GM23338 (cell line): ENCODE measurements at places on chromosomes 13 and 19.
A peak's percentile ranks its signal among the peaks of the same experiment; 100 is the strongest.

GRCh38 chr19:18541258-18541991 lies 1.9 kb downstream of the FKBP8 start:
- no peaks in the 10 kb centered on the region for H3K4me1 ChIP-seq
- no peak for DNase-seq
- H3K27me3 ChIP-seq = no peaks in the 10 kb centered on the region
- H3K4me3 ChIP-seq = no peak overlapping the region
- peaks cover 19% of the 10 kb centered on the region for H3K36me3 ChIP-seq

DNA sequence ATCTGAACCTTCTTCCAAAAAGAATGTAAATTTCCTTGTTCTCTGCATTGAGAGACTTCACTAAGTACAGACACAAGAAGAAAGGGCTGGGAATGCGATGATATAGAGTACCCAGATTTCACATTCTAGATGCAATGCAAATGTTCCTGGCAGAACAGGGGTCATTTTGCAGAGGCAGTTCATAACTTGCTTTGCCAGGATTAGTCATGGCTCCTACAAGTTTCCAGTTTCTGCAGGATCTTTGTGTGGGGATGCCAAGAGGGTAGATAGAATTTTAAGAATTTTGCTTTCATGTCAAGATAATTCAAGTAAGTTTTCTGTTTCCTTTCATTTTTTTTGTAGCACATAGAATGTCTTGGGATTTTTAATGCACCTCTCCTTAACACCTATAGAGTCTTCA lies 181.2 kb downstream of the FGF9 start:
- no peaks in the 10 kb centered on the region for H3K36me3 ChIP-seq
- H3K4me3 ChIP-seq = no peak overlapping the region
- 0 out of 2 replicates have a peak, but pooled peaks cover 4% of the 10 kb centered on the region for H3K4me1 ChIP-seq
- H3K27me3 ChIP-seq = no peaks in the 10 kb centered on the region
- DNase-seq = no peak

- no peak overlapping the region for H3K4me3 ChIP-seq
- DNase-seq = no peak
- no peaks in the 10 kb centered on the region for H3K4me1 ChIP-seq
- no peaks in the 10 kb centered on the region for H3K27me3 ChIP-seq
Measured at GRCh38 chr19:52648336-52649016, 10.3 kb upstream of the ZNF83 start.

DNA sequence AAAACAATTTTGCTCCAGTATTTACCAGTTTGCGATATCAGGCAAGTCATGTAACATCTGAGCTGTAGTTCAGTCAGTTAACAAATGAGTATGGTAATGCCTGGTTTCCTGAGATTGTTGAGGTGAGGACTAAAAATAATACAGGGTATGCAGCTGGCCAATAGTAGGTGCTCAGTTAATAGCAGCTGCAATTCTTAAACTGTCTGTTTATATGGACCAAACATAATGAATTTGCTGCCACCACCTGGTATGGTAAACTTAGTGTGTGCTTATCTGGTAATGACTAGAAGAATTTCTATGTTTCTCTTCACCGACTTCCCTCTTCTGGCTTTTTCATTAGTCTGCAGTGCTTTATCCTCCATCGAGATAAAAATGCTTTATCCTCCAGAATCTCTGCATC lies 9.1 kb downstream of the ZMYM2 start:
- H3K27me3 ChIP-seq = no peaks in the 10 kb centered on the region
- peaks cover 3% of the 10 kb centered on the region; the same call in 1 of the 2 replicates for H3K36me3 ChIP-seq
- no peak overlapping the region for H3K27ac ChIP-seq
- H3K4me3 ChIP-seq = no peak overlapping the region
- no peaks in the 10 kb centered on the region for H3K4me1 ChIP-seq

- no peaks in the 10 kb centered on the region for H3K27me3 ChIP-seq
- H3K27ac ChIP-seq = no peak overlapping the region
- H3K4me3 ChIP-seq = no peak overlapping the region
- no peaks in the 10 kb centered on the region for H3K36me3 ChIP-seq
- H3K4me1 ChIP-seq = no peaks in the 10 kb centered on the region; the same call in 1 of the 2 replicates
Measured at GRCh38 chr13:53612200-53612599, 583.6 kb downstream of the OLFM4 start.

DNA sequence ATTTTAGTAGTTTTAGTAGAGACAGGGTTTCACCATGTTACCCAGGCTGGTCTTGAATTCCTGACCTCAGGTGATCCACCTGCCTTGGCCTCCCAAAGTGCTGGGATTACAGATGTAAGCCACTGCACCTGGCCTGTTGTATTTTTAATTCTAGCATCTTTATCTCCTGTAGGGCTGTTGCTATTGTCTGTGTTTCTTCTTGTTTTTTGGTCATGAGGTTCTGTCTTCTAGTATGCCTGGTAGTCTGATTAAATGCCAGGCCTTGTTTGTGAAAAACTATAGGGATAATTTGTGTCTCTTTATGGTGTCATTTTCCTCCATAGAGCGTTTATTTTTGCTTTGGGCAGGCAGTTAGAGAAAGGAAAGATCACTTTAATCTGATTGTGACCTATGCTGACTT lies 3.1 kb downstream of the ARHGEF18 start:
- H3K27me3 ChIP-seq = no peaks in the 10 kb centered on the region
- no peaks in the 10 kb centered on the region for H3K36me3 ChIP-seq
- H3K4me3 ChIP-seq = no peak overlapping the region
- no peak for DNase-seq

GRCh38 chr13:97695684-97696083 lies 257.8 kb upstream of the IPO5 start:
- no peaks in the 10 kb centered on the region for H3K36me3 ChIP-seq
- H3K27ac ChIP-seq = no peak overlapping the region
- no peak for DNase-seq
- H3K4me3 ChIP-seq = no peak overlapping the region

GRCh38 chr19:50968716-50969412 lies 527 bp downstream of the KLK6 start:
- H3K4me1 ChIP-seq = no peaks in the 10 kb centered on the region; the same call in 1 of the 2 replicates
- H3K4me3 ChIP-seq = no peak overlapping the region
- H3K27me3 ChIP-seq = no peaks in the 10 kb centered on the region
- DNase-seq = no peak
- H3K27ac ChIP-seq = no peak overlapping the region
- no peaks in the 10 kb centered on the region for H3K36me3 ChIP-seq

DNA sequence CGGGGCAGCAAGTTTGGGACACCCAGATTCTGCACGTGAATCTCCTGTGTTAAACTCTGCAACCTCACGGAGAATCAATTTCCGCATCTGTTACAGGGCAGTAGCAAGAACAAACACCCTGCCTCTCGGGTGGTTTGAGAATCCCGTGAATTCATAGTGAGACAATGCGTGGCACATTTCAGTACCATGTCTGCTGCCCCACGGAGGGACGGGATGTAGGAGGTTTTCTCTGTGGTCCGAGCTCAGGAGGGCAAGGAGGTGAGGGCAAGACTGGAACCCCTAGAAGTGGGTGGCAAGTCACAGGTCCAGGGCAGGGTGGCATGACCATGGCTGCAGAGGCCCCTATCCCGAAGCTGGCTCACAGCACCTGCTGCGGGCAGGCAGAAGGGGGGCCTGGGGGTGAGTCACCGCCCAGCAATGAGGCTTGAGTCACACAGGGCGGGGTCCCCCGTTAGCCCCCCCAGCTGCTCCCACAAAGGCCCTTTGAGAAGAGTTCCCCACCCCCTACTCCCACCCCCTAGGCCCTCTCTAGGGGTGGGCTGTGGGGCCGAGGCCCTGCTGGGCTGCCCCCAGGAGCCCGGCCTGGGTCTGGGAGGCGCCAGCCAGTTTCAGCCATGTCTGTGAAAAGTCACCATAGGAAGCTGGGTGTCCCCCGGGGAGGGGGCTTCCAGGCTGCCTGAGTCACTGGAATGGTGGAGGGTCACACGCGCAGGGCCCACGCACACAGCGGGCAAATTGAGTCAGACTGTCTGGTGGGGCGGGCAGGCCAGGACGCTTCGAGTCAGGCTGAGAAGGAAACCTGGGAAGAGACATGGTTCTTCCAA lies 25.8 kb upstream of the NANOS3 start:
- no peak for DNase-seq
- peak overlapping the region; percentile 63; the same call in 1 of the 2 replicates for H3K27ac ChIP-seq
- H3K4me3 ChIP-seq = peak overlapping the region; percentile 46; the same call in 1 of the 2 replicates
- peaks cover 19% of the 10 kb centered on the region for H3K4me1 ChIP-seq
- no peaks in the 10 kb centered on the region for H3K27me3 ChIP-seq
- H3K36me3 ChIP-seq = no peaks in the 10 kb centered on the region

GRCh38 chr19:20858861-20859260 lies 64.2 kb upstream of the ZNF85 start:
- no peaks in the 10 kb centered on the region for H3K27me3 ChIP-seq
- H3K4me1 ChIP-seq = no peaks in the 10 kb centered on the region
- DNase-seq = peak; percentile 58
- H3K27ac ChIP-seq = no peak overlapping the region
- no peak overlapping the region for H3K4me3 ChIP-seq
- no peaks in the 10 kb centered on the region for H3K36me3 ChIP-seq

DNA sequence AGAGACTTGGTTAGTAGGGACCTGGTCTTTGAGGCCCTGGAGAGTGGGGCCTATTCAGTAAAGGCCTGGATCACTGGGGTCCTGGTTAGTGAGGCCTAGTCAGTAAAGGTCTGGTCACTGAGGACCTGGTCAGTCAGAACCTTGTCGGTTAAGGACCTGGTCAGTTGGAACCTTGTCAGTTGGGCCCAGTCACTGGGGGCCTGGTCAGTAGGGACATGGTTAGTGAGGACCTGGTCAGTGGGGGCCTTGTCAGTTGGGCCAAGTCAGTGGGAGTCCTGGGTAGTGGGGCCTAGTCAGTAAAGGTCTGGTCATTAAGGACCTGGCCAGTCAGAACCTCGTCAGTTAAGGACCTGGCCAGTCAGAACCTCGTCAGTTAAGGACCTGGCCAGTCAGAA lies 43.2 kb upstream of the TPM4 start:
- no peak overlapping the region for H3K4me3 ChIP-seq
- no peaks in the 10 kb centered on the region for H3K36me3 ChIP-seq
- no peaks in the 10 kb centered on the region for H3K27me3 ChIP-seq
- DNase-seq = no peak

DNA sequence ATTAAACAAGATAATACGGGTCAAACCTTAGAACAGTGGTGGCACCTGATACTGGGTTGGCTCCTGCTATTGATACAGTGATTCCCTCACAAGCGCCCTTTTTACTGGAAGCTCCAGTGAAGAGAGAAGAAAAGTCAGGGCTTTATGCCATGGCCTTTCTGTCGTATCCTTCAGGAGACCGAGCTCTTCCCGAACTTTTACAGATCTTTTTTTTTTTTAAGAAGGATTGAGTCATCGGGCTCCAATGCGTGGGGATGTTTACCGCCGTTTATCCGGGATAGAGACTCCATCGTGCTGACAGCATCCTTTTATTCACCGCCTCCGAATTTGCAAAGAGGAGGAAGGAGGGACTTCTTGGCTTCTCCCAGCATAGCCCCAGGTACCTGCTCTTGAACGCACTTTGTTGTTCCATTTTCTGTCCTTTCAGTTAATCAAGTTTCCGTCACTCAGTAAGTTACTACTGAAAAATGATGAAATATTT lies 574 bp downstream of the ZNF227 start:
- peaks cover 8% of the 10 kb centered on the region for H3K4me1 ChIP-seq
- no peak overlapping the region for H3K27ac ChIP-seq
- DNase-seq = peak; percentile 53
- H3K4me3 ChIP-seq = peak overlapping the region; percentile 70
- peaks cover 6% of the 10 kb centered on the region; the same call in 1 of the 2 replicates for H3K36me3 ChIP-seq

DNA sequence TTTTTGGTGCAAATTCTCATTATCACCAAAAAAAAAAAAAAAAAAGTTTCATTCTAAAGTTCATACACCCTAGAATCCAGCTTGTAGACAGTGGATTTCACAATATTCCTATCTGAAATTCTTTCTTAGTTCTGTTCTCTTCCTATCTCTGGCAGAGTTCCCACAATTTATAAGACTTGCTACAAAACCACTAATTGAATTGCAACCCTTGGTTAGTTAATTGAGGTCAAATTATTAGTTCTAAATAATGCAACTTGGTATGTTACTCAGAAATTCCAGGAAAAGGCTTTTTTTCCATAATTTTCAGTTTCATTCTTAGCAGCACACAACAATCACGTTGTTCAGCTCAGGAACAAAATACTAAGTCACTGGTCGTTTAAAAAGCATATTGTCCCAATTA lies 58.5 kb downstream of the SPATA13 start:
- no peak for DNase-seq
- peaks cover 28% of the 10 kb centered on the region for H3K4me1 ChIP-seq

DNA sequence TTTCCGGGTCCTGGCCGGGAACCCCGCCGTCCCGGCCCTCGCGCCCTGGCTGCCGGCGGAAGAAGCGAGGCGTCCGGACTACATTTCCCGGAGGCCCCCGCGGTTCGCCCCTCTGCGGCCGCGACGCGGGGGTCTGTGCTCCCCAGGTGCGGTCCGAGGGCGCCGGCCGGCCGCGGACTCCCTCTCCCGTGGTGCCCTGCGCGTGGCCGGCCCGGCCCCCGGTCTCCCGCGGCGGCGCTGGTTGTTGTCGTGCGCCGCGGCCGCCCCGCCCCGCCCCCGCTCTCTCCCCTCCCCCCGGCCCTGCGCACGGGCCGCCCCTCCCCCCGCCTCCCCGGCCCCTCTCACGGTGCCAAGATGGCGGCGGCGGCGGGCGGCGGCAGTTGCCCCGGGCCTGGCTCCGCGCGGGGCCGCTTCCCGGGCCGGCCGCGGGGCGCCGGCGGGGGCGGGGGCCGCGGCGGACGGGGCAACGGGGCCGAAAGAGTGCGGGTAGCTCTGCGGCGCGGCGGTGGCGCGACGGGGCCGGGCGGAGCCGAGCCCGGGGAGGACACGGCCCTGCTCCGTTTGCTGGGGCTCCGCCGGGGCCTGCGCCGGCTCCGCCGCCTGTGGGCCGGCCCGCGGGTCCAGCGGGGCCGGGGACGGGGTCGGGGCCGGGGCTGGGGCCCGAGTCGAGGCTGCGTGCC lies at the start of gene KMT2B:
Gene KMT2B (plus strand): TSS at position 339 of the 680 bp plus-strand sequence. CDS start 16 bp downstream, at position 355.
- H3K4me1 ChIP-seq = peaks cover 36% of the 10 kb centered on the region
- peak; percentile 98 for DNase-seq
- peak within 1 kb of the TSS; percentile 85 for H3K4me3 ChIP-seq
- H3K36me3 ChIP-seq = no peaks in the 10 kb centered on the region
- H3K27me3 ChIP-seq = no peaks in the 10 kb centered on the region

- no peak for DNase-seq
- H3K27ac ChIP-seq = no peak overlapping the region
- no peaks in the 10 kb centered on the region for H3K27me3 ChIP-seq
- H3K4me1 ChIP-seq = no peaks in the 10 kb centered on the region
- H3K36me3 ChIP-seq = no peaks in the 10 kb centered on the region
Measured at GRCh38 chr13:105679838-105680237, 855.6 kb downstream of the EFNB2 start.
